ENCODE measurements at places on chromosomes 12 and 14.

GRCh38 chr14:75426332-75427125 is 1.3 kb upstream of the JDP2 start:
- peak; percentile 19 for DNase-seq

DNA sequence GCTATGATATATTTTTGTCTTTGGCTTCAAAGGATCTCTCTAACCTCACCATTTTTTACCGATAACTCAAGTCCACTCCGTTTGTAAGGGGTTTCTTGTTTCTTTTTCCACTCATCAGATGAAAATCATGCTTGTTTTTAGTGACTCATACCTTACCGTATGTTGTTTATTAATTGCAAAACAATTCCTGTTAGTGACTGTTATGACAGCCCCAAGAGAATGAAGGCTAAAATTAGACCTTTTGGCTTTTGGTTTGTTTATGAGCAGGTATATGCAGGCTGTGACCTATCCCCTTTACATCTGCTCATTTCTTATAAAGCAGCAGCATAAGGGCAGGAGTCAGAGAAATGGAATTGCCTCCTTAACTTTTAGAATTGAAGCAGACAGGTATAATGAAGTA is 319.8 kb downstream of the CEP128 start:
- peak; percentile 12 for DNase-seq

DNA sequence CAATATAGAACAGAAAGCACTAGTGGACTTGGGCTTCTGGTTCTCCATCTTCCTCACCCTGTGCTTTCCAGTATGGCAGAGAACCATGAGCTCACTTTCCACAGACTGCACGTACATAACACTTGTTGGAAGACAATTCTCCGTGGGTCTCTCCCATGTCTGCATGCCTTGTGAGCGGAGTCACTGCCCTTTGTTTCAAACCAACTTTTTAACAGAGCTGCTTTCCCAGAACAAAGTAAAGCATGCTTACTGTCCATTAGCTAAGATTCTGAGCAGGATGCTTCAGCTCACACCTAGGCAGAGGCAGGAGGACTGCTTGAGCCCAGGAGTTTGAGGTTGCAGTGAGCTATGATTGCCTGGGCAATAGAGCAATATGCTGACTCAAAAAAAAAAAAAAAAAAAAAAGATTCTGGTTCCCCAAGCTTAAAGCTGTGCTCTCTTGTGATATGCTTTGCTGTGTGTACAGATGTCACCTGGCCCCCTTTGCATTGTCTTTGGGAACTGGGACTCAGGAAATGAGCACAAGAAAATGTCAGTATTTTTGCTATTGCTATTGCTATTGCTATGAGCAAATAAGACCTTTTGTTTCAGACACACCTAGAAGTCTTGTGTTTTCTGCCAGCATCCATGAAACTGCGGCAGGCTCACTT is 54.6 kb upstream of the PTGR2 start:
- DNase-seq: no peak

DNA sequence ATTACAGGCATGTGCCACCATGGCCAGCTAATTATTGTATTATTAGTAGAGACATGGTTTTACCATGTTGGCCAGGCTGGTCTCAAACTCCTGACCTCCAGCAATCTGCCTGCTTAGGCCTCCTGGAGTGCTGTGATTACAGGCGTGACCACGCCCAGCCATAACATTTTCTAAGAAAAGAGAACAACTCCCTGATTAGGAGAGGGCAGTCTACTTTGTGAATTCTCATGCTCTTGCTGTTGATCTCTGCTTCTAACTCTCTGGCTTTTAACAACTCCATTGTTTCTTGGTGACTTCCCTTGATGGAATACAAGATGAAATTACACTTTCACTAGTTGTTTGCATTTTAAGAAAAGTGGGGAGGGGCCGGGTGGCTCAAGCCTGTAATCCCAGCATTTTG is 33.6 kb downstream of the SSH1 start:
- DNase-seq: no peak

DNA sequence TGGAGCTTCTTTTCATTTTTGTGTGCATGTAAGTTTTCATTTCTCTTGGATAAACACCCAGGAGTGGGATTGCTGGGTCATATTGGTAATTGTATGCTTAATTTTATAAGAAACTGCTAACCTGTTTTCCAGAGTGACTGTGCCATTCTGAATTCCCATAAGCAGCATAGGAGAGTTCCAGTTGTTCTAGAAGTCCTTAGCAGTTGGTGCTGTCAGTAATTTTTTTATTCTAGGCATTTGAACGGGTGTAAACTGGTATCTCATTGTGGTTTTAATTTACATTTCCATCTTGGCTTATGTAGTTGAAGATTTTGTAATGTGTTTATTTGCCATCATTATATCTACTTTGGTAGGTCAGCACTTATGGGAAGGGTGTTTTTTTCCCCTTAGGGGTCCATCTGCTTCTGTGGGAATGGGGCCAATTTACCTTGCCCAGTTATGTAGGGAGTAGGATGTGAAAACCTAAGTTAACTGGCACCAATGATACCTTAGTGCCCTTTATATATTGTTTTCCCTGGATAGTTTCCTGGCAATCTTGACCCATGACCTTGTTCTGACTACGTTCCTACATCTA is 202.9 kb downstream of the AKAP6 start:
- no peak for DNase-seq

DNA sequence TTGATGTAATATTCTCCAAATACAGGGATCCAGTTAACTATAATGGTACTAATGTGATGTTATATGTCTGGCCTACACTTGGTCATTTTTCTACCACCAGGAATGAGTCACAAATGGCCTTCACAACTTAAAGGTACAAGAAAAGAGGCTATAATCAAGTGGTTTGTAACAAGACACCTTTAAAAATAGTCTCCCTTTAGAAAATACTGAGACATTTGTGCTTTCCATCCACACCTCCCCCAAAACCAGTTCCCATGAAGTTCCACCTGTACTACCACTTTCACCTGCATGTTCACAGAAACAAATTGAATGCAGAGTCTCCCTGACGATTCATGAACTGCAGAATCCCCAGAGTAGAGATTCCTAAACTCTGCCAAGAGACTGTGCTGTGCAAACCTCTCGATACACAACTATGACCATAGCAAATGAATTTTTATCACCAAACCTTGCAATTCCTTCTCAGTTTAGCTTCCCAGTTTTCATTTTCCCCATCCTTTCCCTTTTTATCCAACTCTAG is 6.0 kb downstream of the BTG1 start:
- peak; percentile 65 for DNase-seq
